ENCODE measurements at places on chromosomes 1 and 21. TPM values are rescaled to one million over a fixed set of nuclear protein-coding genes. Genes with fewer than 3 reads are reported as not detected.
A peak's percentile ranks its signal among the peaks of the same experiment; 100 is the strongest.

DNA sequence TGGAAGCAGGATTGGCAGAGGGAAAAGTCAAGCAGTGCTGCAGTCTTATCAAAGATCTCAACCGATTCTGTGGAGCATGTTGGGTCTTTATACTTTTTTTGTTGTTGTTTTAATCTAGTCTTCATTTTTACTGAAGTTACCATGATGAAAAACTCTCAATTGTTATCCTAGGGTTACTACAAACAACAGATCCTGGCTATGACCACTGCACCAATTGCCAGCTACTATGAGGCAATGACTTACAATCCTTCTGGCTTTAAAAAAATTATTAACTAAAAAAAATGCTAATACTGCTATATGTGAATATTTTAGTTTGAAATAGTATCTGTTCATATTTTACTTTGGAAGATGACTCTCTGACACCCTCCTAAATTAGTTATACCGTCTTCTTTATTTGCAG is 145.9 kb downstream of the CNIH3 start:
- DNase-seq: no peak

The AADACL4 gene
- not detected for total RNA-seq

The NEK2 gene
- 5.9 TPM for total RNA-seq

DNA sequence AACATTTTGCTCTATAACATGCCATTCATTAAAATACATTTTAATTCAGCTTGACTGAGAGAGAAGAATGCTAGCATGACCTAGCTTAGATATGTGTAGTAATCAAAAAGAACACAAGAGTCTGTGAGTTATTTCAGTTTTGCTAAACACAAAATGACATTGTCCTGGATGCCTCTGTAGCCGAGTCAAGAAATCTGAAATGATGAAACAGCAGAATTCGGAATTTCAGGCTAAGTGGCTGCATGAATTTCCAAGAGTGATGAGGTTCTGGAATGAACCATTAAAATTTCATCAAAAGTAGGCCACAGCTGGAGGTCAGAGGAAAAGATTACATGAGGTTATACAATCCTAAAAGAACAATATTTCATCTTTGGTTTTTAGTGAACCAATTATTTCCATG is 79.1 kb upstream of the CXADR start:
- peak; percentile 67 for DNase-seq

DNA sequence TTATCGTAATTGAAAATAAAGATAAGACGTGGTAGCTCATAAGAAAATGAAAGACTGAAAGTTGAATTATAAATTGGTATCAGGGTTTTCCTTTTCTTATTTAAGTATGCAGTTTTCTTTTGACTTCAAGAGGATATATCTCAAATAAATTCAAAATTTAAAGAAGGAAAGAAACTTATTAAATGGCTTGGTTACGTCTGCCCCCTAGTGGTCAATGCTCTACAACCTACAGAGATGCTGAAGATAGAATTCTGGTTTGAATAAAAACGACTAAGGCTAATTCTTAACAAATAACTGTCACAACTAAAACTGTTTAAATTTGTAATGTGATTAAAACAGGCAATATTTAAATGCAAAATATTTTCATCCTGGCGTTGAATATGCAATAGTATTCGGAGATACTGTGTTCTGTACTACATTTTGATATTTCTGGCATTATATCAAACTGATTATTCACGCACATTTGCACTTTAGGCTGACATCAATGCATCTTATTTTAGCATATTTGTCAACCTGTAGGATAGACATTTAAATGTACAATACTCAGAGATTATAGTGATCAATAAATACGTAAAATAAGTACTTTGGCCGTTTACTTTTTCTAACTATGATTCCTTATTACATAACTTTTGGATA is 26.8 kb downstream of the IFI44 start:
- peak; percentile 82 for DNase-seq

The CHD5 gene
- total RNA-seq: 0.48 TPM

The S100A14 gene
- 78.5 TPM for total RNA-seq

The LRRC71 gene
- 4.9 TPM for total RNA-seq

- DNase-seq: no peak
These were observed 7.5 kb upstream of the SSBP3 start for GRCh38 chr1:54413732-54414131.

The CGN gene
- total RNA-seq: 38.9 TPM

The RNU1-2 gene
- total RNA-seq: under 0.01 TPM

GRCh38 chr1:32962248-32962896 is 2.2 kb downstream of the RNF19B start:
- DNase-seq: no peak

The MRPL39 gene
- 31.6 TPM for total RNA-seq

DNA sequence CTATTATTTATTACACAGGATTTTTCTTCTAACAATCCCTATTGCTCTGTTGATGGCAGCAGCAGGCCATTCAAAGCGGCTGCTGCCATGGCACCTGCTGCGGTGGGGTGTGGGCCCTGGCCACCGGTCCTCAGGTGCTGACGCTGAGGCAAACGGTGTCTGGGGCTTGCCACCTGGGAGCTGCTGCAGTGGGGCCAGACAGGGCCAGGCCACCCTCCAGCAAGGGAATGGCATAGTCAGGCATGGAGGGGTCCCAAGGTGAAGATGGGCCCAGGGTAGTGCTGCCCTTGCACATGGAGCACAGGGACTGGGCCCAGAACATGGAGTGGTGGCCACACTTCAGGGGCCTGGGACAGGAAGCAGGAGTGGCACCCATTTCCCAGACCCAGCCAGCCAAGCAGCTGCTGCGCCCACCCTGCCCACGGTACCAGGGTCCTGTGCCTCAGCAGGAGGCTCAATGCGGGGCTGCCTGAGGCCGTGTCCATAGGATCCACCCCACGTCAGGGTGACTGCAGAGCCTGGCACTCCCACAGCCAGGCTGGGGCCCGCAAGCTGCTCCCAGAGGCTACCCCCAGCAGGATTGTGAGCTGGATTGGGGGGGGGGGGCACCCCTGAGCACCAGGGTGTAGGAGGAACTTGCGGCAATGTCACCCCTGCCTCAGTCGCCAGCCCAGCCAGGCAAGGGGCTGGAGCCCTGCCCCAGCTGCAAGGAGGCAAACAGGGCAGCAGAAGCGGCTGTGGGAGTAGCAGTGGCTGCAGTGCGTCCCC is 53.9 kb upstream of the KRTAP11-1 start:
- no peak for DNase-seq

- DNase-seq: no peak
These were observed 763 bp downstream of the AUNIP start for GRCh38 chr1:25858494-25858893.

DNA sequence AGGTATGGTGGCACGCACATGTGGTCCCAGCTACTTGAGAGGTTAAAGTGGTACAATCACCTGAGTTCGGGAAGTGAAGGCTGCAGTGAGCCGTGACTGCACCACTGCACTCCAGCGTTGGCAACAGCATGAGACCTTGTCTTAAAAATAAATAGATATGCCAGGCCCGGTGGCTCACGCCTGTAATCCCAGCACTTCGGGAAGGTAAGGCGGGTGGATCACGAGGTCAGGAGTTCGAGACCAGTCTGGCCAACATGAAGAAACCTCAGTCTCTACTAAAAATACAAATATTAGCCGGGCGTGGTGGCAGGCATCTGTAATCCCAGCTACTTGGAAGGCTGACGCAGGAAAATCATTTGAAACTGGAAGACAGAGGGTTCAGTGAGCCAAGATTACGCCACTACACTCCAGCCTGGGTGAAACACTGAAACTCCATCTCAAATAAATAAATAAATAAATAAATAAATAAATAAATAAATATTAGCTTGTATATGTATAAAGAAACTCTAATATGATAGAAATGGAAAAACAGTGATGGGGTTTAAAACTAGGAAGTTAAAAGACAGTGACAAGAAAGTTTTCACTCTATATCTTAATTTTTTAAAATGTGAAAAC is 18.8 kb downstream of the GATAD2B start:
- no peak for DNase-seq

DNA sequence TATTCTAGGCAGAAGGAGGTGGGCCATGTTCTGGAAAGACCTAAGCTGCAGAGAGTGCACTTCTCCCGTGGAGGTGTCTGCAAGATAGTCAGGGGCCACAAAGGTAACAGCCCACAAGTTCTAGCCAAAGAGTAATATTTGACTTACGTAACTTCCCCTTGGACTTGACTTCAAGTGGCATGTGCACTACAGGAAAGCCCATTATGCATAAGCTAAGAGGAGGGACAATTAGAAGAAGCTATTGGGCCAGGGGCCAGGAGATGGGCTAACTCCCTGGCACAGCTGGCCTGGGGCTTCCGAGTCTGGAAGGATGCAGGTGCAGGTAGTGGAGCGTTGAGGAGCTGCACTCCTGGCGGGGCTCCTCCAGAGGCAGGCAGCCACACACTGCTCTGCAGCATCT is 58.3 kb downstream of the ERG start:
- no peak for DNase-seq

The GJA4 gene
- 22.6 TPM for total RNA-seq

DNA sequence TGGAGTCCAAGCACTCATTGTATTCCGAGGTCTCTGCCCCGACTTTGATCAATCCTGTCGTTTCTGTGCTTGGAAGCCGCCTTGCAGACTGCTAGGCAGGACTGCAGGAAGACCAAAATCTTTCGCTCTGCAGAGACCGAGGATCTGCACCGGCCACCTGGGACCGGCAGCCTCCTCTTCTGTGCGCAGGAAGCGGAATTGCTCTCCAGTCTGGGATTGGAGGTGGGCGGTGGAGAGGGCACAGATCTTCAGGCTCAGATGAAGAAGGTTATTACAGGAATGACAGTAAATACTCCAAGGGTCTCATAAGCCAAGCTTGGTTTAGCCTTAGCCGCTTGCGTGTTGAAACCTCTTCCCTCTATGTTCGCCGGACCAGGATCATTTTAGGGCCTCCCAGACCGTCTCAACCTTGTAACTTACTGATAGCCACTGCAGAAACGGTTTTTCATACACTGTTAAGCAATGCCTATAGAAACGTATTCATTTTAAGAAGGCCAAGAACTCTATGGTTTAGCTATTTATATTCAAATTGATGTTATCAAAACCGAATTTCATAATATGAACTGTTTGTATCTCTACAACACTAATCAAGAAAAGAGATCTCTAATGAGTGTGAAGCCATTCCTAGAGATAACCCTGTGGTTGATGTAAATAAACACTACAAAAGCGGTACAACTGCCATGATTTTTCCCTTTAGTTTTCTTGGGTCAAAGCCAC is 1.1 kb downstream of the MIA3 start:
- DNase-seq: peak; percentile 30

The CD244 gene
- 3.2 TPM for total RNA-seq

DNA sequence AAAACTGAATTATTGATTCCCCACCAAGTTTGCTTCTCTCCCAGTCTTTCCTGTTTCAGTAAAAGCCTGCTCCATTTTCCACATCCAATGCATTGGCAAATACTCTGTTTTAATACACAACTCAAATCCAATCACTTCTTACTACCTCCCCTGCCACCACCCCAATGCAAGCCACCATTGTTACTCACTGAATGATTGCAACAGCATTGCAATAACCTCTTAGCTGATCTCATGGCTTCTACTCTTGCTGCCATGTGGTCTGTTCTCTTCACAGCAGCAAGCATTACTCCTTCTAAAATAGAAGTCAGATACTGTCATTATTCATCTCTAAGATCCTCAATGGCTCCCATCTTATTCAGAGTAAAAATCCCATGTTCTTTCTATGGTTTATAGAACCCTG is 123.4 kb downstream of the ATP6V1G3 start:
- DNase-seq: no peak

DNA sequence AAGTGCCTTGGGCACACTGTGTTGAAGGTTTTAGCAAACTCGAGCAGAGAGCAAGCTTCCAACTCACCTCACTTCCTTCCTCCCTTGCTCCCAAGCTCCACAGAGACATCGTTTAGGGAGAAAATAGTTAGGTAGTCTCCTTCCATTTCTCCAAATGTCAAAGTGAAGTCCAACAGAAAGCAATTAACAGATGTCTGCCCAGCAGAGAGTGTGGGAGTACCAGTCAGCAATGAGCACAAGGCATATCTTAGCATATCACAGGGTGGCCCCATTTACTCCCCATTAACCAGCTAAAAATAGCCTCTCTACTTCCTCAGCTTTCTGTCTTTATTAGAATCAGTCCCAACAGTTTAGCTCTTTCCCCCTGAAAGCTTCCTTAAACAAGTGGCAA is 334.2 kb upstream of the CAMK1G start:
- DNase-seq: no peak

DNA sequence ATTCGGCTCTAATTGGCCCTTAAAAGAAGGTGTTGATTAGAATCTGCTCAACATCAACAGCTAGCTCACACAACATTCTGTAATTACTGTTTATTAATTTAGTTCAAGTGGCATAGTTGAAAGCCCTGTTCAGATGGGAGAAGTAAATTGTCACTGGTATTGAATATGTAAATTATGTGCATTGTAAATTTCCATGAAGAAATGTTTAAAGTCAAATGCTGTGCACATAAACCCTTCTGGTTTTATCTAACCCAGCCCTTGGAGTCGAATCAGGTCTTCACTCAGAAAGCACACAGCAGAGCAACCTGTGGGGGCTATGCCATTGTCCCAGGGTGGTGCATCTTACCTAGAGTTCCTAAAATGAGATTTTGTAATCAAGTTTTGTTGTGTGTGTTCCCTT is 65.4 kb upstream of the LMO4 start:
- DNase-seq: no peak

GRCh38 chr1:42504535-42505128 is 41.5 kb downstream of the CCDC30 start:
- DNase-seq: no peak

- DNase-seq: no peak
These were observed 19.0 kb upstream of the CYP4A11 start for GRCh38 chr1:46960250-46960649.

- DNase-seq: no peak
These were observed 55.8 kb upstream of the SGIP1 start for GRCh38 chr1:66478116-66478515.

GRCh38 chr1:154593390-154593789 is 14.6 kb downstream of the ADAR start:
- DNase-seq: no peak

Measured in lung (tissue), 17 donors.